ENCODE measurements at places on chromosomes 1 and 21. TPM values are rescaled to one million over a fixed set of nuclear protein-coding genes. Genes with fewer than 3 reads are reported as not detected.

Gene SLC25A34
- 4.2 TPM for total RNA-seq

Gene UQCRHL
- total RNA-seq = 1.2 TPM

Gene ESRRG
- total RNA-seq = not detected

Gene VSIG8
- total RNA-seq = not detected

All from CD4-positive, alpha-beta memory T cell (primary cell).